ENCODE measurements at places on chromosomes 2 and 18.
A peak's percentile ranks its signal among the peaks of the same experiment; 100 is the strongest.

GRCh38 chr18:37388413-37388812 lies 177.2 kb downstream of the CELF4 start:
- DNase-seq: no peak

DNA sequence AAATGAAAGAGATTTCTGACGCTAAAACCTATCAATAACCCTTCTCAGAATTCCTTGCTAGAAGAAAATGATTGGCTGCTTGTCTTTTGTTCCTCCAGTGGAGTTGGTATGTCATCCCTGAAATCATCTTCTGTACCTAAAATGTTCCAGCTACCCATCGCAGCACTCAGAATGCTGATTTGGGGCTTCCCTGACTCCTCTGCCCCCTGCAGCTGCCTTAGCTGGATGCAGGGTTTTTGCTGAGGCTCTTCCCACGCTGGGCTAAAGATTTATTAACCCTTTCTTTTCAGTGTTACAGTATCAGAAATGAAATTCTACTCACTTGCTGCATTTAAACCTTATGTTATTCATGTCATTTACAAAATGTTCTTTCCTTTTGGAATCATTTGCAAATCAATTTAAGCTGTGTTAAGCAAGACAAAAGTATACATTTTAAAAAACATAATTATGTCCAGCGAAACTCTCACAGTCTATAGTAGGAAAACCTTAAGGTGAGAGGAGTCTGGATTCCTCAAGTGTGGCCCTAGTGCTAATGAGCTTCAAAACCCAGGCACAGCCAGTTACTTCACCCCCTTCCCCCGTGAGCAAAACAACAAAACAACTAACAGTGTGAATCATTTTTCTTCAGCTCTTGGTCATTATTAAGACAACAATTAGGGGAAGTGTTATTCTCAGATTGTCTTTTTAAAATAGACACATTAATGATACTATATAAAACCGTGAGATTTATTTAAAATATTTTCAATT lies 32.8 kb downstream of the PKP4 start:
- DNase-seq: no peak

GRCh38 chr2:56224316-56224715 lies 40.5 kb downstream of the CCDC85A start:
- no peak for DNase-seq

DNA sequence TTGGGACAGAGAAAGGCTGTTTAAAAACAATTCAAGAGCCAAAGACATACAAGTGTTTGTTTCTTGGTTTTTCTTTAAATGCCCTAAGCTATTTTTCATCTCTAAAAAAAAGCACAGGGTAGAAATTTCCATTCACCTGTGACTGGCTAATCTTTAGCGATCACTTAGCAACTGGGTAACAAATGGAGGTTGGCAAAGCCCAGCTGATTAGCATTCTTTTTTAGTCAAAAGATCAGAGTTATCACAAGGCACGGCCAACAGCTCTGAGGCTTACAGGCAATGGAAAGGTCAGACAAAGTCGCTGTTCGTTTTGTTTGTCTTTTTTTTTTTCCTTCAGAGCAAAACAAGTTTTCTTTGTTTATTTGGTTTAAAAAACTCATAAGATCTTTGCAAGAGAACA lies 29.0 kb upstream of the TTR start:
- no peak for DNase-seq

GRCh38 chr18:76592981-76593381 lies 97.9 kb upstream of the ZNF516 start:
- DNase-seq: no peak

GRCh38 chr2:47043891-47044239 lies 111.2 kb downstream of the STPG4 start:
- DNase-seq: no peak

DNA sequence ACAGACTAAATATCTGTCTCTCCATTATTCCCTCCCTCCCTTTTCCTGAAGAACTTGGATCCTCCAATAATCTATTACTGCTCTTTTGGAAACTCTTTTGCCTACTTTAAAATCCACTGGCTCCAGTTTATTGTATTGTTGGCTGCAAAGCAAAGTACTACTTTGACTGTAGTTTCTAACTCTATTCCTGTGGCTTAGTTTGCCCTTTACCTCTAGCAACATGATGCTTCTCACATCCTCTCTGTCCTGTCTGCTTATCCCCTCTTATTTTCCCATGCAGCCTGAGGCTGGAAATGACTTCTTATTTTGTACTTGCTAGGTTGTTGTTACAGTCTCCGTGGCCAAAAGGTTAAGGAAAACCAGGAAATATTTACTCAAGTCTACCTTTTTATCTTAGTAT lies 26.8 kb downstream of the PDK1 start:
- no peak for DNase-seq

DNA sequence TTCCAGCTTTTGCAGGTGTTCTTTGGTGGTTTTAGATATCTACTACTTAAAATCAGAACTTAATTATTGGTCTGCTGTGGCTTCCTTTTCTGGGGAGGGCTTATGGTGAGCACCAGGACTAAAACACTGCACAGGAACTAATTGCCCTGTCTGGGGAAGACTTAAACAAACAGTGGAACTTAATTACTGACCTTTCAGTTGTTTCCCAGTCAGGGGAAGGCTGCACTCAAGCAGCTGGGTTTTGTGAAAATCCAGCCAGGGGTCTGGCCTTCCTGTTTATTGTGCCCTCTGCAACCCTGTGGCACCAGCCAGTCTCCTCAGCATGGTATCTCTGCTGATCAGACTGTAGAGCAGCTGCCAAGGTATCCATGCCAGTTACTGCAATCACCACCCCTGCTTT lies 398.2 kb downstream of the ADCYAP1 start:
- no peak for DNase-seq

DNA sequence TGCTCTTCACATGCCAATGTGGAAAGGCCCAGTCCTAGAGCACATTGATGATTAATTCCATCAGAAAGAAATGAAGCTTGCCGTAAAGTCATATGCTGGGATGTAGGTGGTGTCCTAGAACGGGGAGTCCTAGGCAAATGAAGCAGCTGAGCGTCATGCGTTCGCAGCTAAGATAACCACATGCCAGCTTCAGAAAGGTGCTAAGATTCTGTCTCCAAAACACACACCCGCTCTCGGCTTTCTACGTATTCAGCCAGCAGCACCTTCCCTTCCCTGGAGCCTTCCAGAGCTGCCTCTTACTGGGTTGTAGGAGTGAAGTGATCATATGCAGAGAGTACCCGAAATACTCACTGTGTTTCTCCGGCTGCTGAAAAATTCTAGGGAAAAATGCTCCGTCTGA lies 421.6 kb upstream of the ID2 start:
- DNase-seq: no peak

- DNase-seq: peak; percentile 93
Measured at GRCh38 chr2:66432801-66433694, 1.9 kb upstream of the MEIS1 start.

GRCh38 chr2:230642966-230643365 lies 69.7 kb upstream of the CAB39 start:
- DNase-seq: no peak

DNA sequence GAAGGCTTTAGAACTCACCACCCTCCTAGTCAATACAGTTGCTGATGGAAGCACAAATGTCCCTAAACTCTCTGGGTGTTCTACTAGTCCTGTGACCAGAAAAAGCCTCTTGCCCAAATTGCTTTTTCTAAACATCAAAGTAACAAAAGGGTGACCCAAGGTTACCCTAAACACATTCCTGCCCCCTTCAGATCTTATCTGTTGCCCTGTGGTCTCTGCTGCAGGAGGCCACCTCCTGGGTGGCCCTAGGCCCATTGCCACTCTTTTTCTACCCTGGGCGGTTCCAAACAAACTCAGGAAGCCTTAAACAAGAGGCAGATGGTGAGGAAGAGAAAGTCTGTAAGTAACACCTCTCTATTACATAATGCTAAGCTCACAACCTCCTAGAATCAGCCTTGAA lies 3.3 kb downstream of the RNF152 start:
- DNase-seq: no peak

DNA sequence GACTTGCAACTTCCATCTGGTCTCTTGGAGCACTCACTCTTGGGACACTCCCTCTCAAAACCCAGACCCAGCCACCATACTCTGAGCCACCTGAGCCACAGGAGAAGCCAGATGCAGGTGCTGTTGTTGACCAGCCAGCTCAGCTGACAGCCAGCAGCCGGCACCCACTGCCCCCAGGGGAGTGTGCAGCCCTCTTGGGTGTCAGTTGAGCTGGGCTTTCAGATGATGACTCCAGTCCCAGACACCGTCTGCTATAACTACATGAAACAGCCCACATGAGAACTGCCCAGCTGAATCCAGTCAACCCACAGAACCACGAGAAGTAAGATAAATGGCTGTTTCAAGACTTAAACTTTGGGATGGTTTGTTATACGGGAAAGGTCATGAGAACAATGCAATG lies 10.7 kb upstream of the IGFBP2 start:
- DNase-seq: no peak

GRCh38 chr2:40955635-40956034 lies 503.7 kb upstream of the SLC8A1 start:
- no peak for DNase-seq

DNA sequence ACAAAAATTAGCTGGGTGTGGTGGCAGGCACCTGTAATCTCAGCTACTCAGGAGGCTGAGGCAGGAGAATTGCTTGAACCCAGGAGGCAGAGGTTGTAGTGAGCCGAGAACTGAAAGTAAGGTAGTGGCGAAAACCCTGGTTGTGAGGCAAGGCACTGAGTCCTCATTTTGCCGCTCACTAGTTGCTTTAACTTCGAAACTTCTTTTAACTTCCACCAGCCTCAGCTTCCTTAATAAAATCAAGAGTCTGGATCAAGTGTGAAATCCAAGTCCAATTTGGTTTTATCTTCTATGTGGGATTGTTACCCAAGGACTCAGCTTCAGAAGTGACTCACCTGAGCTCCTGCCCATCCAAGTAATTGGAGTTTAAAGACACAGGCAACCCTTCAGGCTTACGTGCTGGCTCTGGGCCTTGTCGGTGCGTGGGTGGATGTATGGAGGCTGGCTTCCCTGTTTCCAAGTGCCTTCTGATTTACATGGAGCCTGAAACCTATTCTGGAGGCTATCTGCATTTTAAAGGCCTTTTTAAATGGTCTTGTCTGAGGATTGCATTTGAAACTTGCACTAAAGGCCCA lies 374.2 kb upstream of the ID2 start:
- DNase-seq: no peak

DNA sequence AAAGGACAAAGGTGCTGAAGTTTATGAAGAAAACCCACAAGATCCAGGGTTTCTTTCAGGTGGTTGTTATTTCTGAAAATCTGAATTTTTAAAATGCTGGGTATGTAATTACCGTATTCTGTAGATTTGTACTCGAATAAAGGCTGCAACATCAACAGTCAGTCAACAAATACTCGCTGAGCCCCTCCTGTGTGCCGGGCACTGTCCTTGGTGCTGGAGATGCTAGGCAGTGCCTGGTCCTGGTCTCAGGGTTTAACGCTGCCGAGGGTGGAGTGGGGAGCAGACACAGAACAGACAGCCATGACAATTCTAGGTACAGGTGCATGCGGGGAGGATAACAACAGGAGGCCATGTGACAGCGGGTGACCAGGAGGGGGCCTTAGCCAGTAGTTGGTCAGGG lies 27.2 kb upstream of the PDIA6 start:
- DNase-seq: peak; percentile 20

GRCh38 chr18:70419526-70419925 lies 130.7 kb downstream of the SOCS6 start:
- peak; percentile 35 for DNase-seq

GRCh38 chr18:44803019-44803650 lies 122.4 kb downstream of the SETBP1 start:
- peak; percentile 30 for DNase-seq

GRCh38 chr2:63993871-63994270 lies 25.4 kb downstream of the VPS54 start:
- DNase-seq: no peak

DNA sequence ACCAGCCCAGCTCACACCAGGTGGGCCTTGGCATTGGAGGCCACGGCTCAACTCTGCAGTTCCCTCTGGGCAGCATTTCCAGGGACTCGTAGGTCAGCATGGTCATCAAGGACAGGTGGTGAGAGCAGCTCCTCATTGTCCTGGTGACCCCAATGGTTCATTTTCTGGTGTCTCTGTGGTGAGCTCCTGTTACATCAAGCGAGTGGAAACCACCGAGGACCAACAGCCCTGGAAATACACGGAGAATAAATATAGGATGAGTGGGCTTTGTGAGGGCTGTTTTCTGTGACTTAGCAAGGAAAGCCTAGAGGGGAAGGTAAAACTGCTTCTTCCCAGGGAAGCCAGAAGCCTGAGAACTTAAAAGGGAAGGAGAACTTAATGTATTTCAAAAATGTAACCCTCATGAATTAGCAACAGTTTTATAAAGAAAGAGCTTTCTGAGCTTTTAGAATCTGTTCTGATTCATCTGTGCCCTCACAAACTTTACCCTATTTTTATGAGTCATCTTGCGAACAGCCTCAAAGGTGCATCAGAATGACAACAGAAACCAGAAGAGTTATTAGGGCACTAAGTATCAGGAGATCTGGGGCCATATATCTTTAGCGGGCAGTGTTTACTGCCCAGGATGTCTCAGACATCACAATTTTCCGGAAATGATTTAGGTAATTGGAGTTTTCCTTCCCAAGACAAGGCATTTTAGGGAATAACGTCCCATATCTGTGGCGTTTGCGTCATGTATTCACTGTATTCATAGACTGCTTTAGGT lies 18.7 kb downstream of the C2orf92 start:
- no peak for DNase-seq

DNA sequence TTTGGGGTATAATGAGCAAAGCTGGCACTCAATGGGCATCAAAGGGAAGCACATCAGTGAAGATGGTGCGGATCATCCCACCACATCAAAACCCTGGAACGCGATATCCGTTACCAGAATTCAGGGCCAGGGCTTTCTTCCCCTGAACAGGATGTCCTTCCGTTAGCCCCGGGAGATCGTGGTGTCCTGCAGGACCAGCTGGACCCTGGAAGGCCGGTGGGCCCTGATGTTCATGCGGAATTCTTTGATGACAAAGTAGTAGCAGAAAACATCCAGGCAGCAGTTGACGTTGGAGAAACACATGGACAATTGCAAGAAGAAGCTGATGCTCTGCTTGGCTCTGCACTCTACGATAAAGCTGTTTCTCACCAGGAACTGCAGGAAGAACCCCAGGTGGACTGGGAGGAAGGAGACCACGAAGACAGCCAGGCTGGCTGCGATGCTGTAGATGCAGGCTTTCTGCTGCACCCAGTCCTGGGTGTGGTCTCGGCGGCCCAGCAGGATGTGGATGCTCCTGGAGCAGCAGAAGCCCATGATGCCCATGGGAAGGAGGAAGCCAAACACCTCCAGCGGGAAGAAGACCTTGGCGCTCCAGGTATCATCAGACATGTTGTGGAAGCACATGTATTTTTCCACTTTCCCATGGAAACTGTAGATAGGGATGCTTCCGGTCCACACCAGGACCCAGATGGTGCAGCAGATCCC lies 15.0 kb downstream of the GPR55 start:
- no peak for DNase-seq

- DNase-seq: no peak
Measured at GRCh38 chr2:176364273-176364977, 95.2 kb downstream of the MTX2 start.

Data from AG08395 (cell line).